ENCODE measurements at places on chromosomes 3 and 15. TPM values are rescaled to one million over a fixed set of nuclear protein-coding genes. Genes with fewer than 3 reads are reported as not detected.

Gene RAD51
- total RNA-seq = 86.8 TPM

Gene IL12A
- total RNA-seq = not detected

Gene MITF
- total RNA-seq = not detected

Gene CD200
- not detected for total RNA-seq

Gene CHRM5
- total RNA-seq = not detected

Gene CCDC32
- total RNA-seq = 14.9 TPM

Gene LSAMP
- 0.76 TPM for total RNA-seq

Gene HTR3E
- total RNA-seq = not detected

Gene AHSG
- total RNA-seq = not detected

Gene SPINK8
- not detected for total RNA-seq

Gene PLA2G4D
- total RNA-seq = not detected

Gene GOLGA8H
- total RNA-seq = 0.21 TPM

Gene TCTA
- 35.3 TPM for total RNA-seq

Gene P2RY13
- not detected for total RNA-seq

All from OCI-LY7 (cell line).